ENCODE measurements at places on chromosomes 7 and 10. TPM values are rescaled to one million over a fixed set of nuclear protein-coding genes. Genes with fewer than 3 reads are reported as not detected.
A peak's percentile ranks its signal among the peaks of the same experiment; 100 is the strongest.

- DNase-seq = no peak
Observed at GRCh38 chr10:118827466-118828155, 72.8 kb upstream of the CACUL1 start.

DNA sequence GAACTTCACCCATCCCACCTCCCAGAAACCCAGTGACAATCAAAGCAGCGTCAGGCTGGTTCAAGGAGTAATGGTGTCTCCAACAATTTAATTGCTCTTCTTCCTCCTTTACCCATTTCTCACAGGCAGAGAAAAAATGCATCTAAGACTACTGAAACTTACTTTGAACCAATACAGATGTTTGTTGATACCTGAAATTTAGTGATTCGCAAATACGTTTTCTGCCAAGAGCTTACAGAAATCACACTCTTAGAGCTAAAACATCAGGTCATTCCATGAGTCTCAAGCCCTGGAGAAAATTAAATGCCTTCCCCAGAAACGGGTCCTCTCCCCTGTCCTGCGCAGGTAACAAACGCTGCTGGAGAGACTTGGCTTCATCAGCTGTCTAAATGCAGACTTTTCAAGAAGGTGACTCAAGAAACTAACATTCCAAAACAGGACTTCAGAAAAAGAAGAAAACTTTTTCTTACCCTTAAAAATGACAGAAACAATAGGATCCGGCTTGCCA lies 443 bp downstream of the MYOF start:
- no peak for DNase-seq

DNA sequence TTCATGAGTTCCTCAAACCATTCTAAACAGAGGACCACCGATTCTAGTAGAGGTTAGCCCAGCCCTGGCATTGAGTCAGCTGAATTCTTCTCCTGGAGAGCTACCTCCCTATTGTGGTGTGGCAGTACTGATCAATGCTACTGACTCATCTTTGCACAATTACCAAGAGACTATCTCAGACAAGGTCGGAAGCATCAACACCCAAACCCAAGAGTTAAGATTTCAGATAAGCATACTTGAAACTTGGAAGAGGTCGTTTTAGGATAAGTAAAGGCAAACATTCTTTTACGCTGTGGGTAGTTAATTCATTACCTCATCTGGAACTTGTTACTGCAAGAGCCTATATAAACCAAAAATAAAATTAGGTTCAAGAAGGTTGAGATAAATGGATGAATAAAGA lies 154.6 kb upstream of the NRBF2 start:
- DNase-seq = no peak

- DNase-seq = no peak
Observed at GRCh38 chr10:72665925-72666324, 26.0 kb upstream of the MCU start.

- DNase-seq = no peak
Observed at GRCh38 chr7:79377097-79377496, 76.4 kb downstream of the MAGI2 start.

GRCh38 chr7:31119249-31119648 lies 67.1 kb downstream of the ADCYAP1R1 start:
- DNase-seq = no peak

DNA sequence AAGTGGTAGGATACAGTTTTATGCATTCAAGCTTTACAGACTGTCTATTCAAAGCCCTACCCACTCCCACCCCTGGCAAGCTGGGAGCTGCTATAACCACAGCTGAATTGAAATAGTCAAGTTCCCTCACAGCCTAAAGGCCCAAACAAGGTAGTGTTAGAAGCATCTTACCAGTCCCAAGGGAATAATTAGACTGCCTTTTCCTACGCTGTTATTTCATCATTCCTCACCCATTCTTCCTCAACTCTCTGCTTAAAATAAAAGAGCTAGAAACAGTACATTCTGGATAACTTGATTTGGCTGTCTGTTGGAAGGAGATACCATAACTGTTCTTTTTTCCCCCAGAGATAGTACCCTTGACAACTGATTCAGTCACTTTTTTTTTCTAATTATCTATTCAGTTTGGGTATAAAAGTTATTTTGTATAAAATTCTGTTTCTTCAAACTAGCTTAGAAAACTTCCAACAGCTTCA lies 54.0 kb downstream of the RAPGEF5 start:
- DNase-seq = no peak

- no peak for DNase-seq
Observed at GRCh38 chr10:89327803-89328441, at the start of gene IFIT3. TSS of gene IFIT3 (plus strand) at chr10:89327997. CDS start at chr10:89328074, 77 bp downstream.

GRCh38 chr7:44535348-44536064 lies 5.6 kb downstream of the NPC1L1 start:
- DNase-seq = no peak

GRCh38 chr7:92246360-92247101 lies 757 bp downstream of the ANKIB1 start:
- DNase-seq = peak; percentile 46

Gene COX15
- polyA plus RNA-seq = 19.9 TPM

Gene CFTR
- 0.04 TPM for polyA plus RNA-seq

Gene PRF1
- polyA plus RNA-seq = 1.0 TPM

All from heart left ventricle (tissue), 16 donors.